ENCODE measurements at places on chromosomes 12 and 14.

DNA sequence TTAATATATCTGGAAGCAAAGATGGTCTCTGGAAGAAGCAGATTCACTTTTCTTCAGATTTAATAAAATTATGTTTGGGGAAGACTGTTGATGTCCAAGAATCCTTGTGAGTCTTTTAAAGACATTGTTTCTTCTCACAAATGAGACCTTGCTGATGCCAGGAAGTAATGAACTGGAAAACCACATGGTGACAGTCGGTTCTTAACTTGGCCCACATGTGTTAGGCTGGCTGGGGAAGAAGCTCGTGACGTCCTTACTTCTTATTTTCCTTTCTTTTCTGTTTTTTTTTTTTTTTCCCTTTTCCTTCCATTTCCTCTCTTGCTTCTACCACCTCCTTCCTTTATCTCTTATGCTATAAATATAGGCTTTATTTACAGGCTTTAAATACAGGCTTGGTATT is 950.2 kb downstream of the BCL11B start:
- no peak for DNase-seq

- DNase-seq, result no peak
Measured at GRCh38 chr12:93895089-93895445, 217.9 kb downstream of the CRADD start.

GRCh38 chr12:77608271-77608824 is 222.3 kb upstream of the NAV3 start:
- DNase-seq, result no peak

DNA sequence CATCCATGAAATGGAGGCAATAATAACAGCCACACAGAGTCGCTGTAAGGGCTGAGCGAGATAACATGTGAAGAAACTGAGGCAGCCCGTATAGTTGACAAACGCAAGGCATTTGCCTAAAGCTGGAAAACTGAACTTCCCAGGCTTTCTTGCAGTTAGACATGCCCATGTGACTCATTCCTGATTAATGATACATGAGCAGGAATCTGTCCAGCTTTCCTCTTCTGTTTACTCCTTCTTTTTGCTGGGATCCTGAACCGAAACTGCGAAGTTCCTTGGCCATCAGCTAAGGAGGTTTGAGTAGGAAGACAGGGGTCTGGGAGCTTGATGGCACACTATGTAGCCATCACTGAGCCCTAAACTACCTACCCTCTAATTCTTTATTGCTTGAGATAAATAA is 52.2 kb downstream of the ST8SIA1 start:
- no peak for DNase-seq

DNA sequence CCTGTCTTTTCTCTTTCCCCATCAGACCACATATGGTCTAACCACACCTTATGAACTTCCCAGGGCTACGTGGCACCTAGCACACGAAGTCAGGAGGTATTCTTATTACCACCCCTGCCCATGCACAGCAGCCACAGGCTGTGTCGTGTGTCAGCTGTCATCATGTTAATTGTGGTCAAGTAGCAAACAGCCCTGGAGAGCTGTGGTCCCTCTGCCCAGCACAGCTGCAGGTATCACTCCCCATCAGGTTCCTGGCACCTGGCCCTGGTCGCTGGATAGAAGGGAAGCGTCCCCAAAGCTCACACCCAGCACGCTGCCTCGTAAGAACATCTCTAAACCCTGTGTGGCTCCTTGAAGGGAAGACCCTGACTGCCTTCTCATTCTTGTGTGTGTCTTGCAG is 45.4 kb downstream of the CLMN start:
- no peak for DNase-seq

DNA sequence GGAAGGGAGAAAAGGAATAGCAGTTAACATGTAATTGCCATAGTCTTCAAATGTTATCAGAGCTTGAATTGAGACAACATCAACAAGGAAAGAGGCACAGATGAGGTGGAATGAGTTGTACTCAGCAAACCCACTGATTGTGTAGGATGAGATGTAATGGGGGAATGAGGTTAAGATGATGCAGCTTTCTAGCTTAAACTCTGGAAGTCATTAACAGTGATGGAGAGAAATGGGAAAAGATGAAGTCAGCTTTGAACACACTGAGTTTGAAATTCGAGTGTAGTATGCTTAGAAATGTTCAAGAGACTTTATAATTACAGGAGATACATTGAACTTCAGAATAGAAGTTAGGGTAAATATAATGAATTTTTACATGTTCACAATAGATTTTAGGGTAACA is 106.9 kb downstream of the PRKD1 start:
- no peak for DNase-seq

DNA sequence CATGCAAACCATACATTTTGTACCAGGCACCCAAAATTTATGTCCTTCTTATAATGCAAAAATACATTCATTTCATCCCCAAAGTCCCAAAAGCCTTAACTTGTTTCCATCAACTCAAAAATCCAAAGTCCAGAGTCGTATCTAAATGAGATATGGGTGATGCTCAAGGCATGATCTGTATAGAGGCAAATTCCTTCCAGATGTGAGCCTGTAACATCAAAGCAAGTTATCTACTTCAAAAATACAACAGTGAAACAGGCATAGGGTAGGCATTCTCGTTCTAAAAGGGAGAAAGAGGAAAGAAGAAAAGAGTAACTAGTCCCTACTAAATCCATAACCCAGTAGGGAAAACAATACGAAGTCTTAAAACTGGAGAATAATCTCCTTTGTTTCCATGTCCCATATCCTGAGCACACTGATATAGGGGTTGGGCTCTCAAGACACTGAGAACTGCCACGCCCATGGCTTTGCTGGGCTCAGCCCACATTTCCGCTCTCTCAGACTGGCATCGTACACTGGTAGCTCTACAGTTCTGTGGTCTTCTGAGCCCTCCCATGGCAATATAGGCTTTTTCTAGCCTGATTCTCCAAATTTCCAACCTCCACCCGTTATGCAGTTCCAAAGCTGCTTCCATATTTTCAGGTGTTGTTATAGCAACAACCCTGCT is 232.8 kb downstream of the TMTC2 start:
- no peak for DNase-seq

GRCh38 chr14:99235582-99236320 is 36.2 kb downstream of the BCL11B start:
- DNase-seq, result no peak

- no peak for DNase-seq
Measured at GRCh38 chr14:34220921-34221320, 241.1 kb downstream of the SPTSSA start.

- DNase-seq, result no peak
Measured at GRCh38 chr12:60689137-60689536, 1093.3 kb downstream of the SLC16A7 start.

GRCh38 chr14:103909531-103910261 is 18.6 kb upstream of the TDRD9 start:
- no peak for DNase-seq

DNA sequence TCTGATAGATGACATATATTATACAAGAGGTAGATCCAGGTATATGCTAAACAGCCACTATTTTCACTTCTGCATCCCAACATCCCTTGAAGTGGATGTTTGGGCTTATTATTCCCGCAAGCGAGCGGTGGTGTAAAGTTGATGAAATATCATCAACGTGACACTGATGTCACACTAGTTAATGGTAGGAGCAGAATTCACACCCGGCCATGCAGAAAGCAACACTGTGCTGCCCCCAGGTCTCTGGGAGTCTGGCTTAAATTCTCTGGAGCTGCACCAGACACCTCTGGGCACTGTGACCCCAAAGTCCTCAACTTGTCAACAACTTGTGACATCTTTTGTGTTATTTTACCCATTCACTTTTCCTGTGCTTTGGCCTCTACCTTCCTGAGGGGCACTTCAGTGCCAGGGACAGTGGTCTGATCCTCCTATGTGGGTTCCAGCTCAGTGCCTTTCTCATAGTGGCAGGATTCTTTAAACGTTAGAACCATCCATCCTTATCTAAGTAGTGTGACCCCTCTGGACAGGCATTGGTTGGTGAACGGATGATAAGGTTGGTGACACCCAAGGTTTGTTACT is 952 bp downstream of the DRAM1 start:
- DNase-seq, result no peak

- no peak for DNase-seq
Measured at GRCh38 chr12:89389755-89390661, 37.7 kb upstream of the DUSP6 start.

DNA sequence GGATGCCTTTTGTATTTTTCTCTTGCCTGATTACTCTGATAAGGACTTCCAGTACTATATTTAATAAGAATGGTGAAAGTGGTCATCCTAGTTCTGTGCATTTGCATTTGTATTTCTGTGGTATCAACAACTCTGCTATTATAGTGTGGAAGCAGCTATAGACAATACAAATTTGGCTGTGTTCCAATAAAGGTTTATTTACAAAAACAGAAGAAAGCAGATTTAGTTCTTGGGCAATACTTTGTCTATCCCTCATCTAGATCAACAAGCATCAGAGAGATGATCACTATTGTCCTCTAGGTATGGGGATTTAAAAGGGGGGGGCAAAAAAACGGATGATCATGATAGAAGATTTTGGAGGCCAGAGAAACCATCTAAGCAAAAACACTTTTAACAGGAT is 19.1 kb upstream of the BTG1 start:
- DNase-seq, result no peak

DNA sequence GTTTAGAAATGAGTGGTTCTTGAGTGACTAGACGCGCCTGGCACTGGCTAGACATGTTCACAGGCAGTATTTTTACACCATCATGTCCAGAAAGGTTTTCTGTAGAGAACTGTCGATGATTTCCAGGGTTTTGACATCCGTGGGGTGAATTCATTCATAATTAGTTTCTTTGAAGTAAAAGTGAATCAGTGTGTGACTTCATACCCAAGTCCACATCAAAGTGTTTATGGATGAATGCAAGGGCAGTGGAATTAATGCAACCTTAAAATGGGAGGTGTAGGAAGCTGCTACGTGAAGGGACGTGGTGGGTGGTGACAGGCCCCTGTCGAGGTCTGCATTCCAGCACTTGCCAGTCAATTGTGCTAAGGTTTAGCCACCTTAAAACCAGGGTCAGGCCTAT is 38.4 kb upstream of the ELK3 start:
- no peak for DNase-seq

DNA sequence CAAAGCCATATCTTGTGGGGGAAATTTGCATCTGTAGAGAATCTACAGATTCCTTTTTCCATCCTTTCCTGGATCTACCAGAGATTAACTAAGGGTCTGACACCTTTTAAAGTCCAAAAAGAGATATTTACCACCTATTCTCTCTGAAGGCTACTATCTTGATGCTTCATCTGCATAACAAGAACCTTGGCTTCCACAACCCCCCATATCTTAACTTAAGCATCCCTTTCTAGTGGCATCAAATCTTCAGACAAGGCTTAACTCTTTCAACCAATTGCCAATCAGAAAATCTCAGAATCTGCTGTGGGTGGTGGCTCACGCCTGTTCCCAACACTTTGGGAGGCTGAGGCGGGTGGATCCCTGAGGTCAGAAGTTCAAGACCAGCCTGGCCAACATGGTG is 74.3 kb upstream of the FICD start:
- no peak for DNase-seq

- no peak for DNase-seq
Measured at GRCh38 chr14:91155626-91156089, 41.8 kb downstream of the DGLUCY start.

DNA sequence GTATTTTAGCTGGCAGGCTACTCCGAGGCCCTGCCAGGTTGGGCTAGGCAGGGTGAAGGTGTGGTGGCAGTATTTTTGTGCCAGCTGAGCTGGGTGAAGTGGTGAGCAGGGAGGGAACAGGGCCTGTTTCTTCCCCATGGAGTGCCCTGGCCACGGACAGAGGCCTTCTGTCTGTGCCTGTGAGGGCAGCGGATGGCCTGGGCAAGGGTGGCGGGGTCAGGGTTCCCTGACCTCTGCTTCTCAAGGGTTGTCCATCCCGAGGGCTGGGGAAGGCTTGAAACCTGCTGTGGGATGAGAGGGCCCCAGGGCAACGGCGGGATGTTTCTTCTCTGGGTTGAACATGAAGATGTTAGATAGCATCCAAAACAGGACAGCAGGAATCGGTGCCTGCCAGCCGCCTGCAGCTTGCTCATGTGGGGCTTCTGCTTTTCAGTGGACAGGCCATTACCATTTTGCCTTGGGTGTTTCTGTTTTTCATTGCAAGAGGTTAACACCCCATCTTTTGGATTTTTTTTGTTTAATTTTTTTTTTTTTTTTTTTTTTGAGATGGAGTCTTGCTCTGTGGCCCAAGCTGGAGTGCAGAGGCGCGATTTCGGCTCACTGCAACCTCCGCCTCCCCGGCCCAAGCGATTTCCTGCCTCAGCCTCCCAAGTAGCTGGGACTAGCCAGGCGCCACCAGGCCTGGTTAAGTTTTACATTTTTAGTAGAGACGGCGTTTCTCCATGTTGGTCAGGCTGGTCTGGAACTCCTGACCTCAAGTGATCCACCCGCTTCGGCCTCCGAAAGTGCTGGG is 3.3 kb downstream of the MTA1 start:
- DNase-seq, result no peak

- no peak for DNase-seq
Measured at GRCh38 chr12:122265886-122266229, 436 bp downstream of the VPS33A start.

DNA sequence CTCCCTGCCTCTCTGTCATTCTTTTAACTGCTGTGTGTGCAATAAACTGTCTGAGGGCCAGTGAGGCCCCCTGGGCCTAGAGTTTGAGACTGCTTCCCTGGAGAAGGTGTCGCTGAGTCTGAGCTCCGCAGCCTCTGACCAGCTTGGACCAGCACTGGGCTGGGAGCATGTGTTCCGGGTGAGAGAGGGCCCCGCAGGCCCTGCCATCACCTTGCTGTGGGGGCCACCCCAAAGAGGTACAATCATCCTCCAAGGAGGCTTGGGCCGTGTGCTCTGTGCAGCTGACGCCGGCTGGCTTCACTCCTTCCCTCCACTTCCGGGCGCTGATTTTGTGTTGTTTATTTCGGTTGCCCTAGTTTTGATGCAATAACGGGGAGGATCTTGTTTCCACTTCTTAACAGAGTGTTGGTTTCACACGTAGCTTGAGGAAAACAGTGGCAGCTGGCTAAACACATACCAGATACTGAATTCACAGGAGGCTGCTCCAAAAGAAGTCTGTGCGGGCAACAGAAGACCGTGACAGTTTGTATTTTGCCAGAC is 121.6 kb downstream of the TMEM132C start:
- DNase-seq, result no peak

DNA sequence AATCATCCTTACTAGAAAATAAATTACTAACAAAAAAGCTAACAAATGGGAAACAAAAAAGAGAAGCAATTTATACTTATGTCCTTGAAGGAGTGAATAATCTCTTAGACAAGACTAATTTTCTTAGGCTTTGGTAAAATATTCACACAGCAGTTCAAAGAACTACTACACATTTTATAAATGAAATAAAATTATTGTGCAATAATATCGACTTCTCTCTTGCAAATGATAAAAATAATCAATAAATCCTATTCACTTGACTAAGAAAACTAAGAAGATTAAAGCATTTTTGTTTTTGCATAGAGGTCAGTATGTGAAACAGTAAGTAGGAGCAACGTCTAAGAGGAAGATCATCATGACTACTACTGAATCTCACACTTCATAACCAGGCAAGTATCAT is 82.0 kb downstream of the EML5 start:
- no peak for DNase-seq

DNA sequence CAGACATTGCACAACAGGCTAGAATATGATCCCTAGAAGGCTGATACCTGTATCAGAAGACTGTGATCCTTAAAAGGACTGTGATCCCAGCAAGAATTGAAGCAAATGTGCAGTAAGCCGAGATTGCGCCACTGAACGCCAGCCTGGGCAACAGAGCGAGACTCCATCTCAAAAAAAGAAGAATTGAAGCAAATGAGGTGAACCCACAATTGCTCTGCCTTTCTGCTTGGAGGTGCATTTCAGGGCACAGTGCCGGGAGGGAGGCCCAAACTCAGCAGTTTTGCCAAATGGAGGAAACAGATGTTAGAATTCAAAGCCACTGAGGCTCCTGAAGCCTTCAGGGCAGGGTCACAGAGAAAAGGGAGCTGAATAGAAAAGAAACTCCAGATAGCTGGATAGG is 61.1 kb upstream of the COCH start:
- DNase-seq, result no peak
